ENCODE measurements at places on chromosomes 4 and X.
A peak's percentile ranks its signal among the peaks of the same experiment; 100 is the strongest.

- no peak for DNase-seq
These were observed 147.6 kb upstream of the MSX1 start for GRCh38 chr4:4711902-4712301.

- DNase-seq: no peak
These were observed 15.7 kb downstream of the SMIM43 start for GRCh38 chr4:121749225-121749624.

DNA sequence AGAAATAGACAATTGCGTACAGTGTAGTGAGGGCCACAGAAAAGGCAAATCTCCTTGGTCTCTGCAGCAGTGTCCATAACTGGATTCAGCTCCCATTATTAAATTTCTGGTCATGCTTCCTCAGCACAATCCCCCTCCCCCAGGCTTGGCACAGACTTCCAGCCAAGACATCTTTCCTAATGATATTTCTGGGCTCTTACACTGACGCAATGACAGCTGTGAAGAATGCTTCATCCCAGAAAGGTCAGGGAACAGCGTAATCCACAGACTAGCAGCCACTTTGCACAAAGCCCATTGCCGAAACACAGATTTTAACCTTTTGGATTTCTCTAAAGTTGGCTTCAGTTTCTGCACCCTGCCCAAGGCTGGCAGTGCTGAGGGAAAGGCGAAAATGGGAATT is 597.6 kb upstream of the CPEB2 start:
- DNase-seq: no peak

- DNase-seq: no peak
These were observed 261.2 kb upstream of the GPC4 start for GRCh38 chrX:133676344-133677122.

DNA sequence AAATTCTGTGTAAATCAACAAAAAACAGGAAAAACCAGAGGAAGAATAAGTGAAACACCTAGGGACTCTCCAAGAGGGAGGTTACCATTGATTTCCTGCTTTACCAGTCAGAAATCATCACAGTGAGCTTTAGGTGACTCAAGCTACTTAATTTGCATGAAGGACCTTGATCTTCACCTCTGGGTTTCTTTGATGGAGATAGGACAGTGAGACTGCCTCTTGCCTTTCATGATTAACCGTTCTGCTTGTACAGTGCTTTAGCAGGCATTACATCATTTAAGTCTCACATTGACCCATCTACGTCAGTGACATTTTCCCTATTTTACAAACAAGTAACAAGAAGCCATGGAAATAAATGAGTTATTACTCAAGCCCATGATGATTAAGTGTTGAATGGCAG is 3.4 kb upstream of the GK start:
- no peak for DNase-seq

- no peak for DNase-seq
These were observed 37.7 kb downstream of the MAOA start for GRCh38 chrX:43693602-43694406.

DNA sequence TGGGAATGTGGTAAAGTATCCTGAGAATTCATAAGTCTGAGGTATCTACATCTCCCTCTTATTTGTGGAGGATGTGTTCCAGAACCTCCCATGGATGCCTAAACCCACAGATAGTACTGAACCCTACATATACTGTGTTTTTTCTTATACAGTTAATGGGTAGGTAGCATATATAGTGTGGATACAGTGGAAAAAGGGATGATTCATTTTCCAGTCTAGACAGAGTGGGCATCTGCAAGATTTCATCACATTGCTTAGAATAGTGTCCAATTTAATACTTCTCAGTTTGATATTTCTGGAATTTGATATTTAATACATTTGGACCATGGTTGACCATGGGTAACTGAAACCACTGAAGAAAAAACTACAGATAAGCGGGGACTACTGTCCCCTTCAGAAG is 155.0 kb upstream of the ANKRD50 start:
- no peak for DNase-seq

- DNase-seq: no peak
These were observed 182.1 kb downstream of the TENM3 start for GRCh38 chr4:182425302-182425701.

DNA sequence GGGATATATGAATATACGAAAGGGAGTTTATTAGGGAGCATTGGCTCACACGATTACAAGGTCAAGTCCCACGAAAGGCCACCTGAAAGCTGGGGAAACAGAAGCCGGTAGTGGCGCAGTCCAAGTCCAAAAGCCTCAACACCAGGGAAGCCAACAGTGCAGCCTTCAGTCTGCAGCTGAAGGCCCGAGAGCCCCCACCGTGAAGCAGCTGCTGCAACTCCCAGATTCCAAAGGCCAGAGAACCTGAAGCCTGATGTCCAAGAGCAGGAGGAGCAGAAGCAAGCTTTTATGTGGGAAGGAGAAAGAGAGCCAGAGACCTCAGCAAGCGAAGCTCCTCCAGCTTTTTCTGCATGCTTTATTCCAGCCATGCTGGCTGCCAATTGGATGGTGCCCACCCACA is 275.8 kb downstream of the PTTG2 start:
- DNase-seq: no peak

DNA sequence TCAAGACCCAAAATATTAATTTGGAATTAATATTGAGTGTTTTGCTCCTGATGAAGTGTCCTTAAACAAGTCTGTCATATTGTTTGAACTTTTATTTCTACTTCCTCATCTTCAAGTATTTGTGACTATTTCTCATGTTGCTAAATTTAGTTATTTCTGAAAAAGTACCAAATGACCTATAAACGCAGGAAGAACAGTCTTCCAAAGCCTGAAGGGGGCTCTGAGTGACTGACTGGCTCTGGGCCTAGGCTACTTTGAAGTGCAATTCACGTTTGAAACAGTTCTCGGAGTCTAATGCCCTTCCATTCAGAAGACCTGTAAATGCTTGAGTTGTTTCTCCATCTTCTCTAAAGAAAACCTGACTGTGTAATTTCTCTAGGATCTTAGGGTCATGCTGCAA is 26.5 kb downstream of the GALNT7 start:
- DNase-seq: no peak

- no peak for DNase-seq
These were observed 164.0 kb upstream of the RASGEF1B start for GRCh38 chr4:81635739-81636138.

DNA sequence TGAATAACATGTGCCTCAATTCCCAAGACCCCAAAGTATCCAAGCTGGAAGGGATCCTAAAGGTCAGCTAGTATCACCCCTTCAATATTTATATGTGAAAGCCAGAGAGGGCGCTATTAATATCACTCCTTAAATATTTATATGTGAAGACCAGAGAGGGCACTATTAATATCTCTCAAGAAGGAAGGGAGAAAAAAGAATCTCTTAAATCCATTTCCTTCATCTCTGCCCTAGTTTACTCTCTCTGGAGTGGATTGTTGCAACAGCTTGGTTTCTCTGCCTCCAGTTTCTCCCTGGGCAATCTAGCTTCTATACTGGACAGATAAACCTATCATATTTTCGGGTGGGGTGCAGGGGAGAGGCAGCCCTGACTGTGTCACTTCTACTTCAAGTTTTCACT is 31.6 kb upstream of the MSN start:
- no peak for DNase-seq

DNA sequence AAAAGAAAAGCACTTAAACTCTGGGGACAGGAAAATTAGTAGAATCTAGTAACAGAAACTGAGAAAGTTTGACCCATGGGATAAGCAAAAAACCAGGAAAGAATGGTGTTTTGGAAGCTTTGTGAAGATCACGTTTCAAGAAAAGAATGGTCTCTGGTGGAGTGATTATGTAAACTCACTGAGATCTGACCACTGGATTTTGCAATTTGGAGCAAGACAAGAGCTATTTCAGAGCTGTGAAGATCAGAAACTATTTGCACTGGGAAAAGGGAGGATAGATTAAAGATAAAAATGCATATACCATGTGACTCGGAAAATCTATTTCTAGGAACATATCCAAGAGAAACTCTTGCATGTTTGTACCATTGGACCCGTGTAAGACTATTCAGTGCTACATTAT is 4.3 kb downstream of the TMPRSS11D start:
- DNase-seq: no peak

- no peak for DNase-seq
These were observed 54.1 kb downstream of the TXK start for GRCh38 chr4:48079972-48080391.

GRCh38 chrX:67787196-67787595 is 243.4 kb downstream of the AR start:
- DNase-seq: no peak

GRCh38 chr4:42474406-42474805 is 77.1 kb downstream of the SHISA3 start:
- no peak for DNase-seq

- no peak for DNase-seq
These were observed 118.4 kb upstream of the LNX1 start for GRCh38 chr4:53709693-53710092.

GRCh38 chrX:103794119-103794518 is 17.5 kb downstream of the PLP1 start:
- no peak for DNase-seq

DNA sequence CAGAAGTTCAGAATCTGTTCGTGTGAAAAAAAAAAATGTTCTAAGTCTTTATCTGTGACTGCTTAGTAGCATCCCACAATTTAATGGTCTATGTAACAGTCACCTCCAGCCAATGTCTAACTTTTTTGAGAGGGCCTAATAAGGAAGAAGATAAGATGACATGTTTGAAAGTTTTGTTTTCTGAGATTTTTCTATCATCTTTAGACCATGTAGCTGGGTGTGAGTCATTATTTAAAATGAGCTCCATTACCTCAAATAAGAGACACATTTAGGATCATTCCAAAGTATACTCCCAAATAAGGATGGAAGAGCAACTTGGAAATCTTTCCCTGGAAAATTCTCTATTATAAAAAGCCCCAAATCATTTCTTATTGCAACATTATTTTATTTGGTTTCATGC is 28.2 kb upstream of the MCF2 start:
- DNase-seq: no peak

GRCh38 chrX:139890991-139891700 is 41.7 kb downstream of the ATP11C start:
- DNase-seq: no peak

DNA sequence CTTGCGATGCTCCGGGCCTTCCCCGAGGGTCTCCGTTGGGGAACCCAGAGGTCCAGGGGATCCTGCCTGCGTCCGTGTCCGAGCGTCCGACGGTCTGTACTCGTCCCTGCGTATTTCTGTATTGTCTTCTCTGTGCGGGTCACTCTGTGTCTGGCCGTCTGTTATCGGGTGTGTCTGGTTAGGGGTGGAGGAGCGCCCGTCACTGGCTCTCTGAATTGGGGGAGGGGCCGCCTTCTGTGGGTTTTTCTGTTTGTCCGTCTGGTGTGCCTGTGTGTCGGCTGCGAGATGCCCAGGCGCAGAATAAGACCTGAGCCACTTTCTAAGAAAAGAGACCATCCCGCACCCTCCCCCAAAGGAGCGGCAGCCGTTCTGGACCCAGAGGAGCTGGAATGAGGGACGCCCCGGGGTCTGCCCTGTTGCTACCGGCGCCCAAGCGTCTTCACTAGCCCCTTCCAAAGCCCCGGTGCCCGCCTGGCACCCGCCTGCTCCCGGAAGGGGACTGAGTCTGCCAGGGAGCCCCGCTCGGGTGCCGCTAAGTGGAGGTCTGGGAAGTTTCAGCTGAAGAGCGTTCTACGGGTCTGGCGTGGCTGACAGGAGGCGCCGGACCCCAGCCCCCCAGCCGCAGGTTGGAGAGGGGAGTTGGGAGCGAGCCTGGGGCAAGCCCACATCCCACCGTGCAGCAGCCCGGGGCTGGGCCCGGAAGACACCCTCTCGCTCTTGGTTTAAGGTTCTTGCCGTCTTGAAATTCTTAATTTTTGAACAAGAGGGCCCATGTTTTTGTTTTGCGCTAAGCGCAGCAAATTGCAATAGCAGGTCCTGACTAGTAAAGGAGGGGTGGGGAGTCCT is 1.0 kb upstream of the OTOP1 start:
- no peak for DNase-seq

GRCh38 chr4:70236125-70236524 is 6.3 kb upstream of the CSN3 start:
- no peak for DNase-seq

DNA sequence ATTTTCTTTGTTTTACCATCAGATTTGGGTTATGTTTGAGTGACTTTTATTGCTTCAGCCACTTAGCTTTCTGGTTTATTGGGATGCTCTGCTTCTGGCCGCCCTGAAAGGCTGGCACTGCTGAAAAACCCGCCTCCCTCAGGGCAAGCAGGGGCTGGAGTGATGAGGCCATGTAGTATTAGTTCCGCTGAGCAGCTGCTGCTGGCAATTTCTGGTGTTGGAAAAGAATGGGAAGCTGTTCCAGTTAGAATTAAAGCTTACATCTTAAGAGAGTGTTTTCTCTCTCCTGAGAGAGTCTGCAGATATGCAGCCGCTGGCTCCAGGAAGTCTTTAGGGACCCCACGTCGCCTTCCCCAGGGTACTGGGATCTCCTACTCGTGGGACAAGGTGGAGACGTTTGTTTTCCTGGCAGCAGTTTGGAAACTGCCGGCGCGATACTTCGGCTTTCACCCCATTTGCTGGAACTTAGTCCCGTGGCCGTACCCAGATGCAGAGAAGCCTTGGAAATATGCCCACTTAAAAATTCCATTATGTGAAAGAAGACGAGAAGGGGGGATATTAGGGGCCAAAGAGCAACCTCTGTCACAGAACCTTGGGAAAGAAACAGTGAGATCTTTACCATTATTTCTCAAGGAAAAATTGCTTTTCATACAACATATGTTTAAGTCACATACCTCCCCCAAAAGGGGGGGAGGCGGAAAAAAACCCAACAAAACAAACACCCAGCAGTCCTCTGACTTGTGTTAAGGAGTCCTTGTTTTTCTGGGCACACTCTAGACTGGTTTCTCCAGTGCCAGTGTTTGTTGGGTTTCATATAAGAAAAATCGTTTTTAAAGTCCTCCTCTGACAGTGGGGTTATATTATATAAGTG is 72.6 kb downstream of the TMEM131L start:
- DNase-seq: no peak

DNA sequence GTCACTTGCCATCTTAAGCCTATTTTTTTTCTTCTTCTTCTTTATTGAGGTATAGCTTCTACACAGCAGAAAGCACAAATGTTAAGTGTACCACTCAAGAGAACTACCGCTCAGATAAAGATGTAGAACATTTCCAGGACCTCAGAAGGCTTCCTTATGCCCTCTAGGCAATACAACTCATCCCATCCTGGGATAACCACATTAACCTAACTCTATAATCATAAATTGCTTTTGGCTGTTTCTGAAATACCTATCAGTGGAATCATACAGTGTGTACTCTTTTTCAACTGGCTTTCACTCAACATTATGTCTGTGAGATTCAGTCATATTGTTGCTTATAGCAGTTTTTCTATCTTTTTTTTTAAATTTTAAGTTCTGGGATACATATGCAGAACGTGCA is 51.7 kb downstream of the ARFIP1 start:
- no peak for DNase-seq

- DNase-seq: peak; percentile 56
These were observed 355.4 kb downstream of the ANK2 start for GRCh38 chr4:113404841-113405240.

GRCh38 chr4:124804584-124804983 is 92.1 kb upstream of the ANKRD50 start:
- no peak for DNase-seq

GRCh38 chr4:77145842-77146185 is 11.2 kb upstream of the CCNG2 start:
- DNase-seq: no peak

GRCh38 chr4:136495851-136496250 is 1036.4 kb downstream of the PCDH18 start:
- DNase-seq: no peak
